ENCODE measurements at places on chromosomes 16 and 17.

DNA sequence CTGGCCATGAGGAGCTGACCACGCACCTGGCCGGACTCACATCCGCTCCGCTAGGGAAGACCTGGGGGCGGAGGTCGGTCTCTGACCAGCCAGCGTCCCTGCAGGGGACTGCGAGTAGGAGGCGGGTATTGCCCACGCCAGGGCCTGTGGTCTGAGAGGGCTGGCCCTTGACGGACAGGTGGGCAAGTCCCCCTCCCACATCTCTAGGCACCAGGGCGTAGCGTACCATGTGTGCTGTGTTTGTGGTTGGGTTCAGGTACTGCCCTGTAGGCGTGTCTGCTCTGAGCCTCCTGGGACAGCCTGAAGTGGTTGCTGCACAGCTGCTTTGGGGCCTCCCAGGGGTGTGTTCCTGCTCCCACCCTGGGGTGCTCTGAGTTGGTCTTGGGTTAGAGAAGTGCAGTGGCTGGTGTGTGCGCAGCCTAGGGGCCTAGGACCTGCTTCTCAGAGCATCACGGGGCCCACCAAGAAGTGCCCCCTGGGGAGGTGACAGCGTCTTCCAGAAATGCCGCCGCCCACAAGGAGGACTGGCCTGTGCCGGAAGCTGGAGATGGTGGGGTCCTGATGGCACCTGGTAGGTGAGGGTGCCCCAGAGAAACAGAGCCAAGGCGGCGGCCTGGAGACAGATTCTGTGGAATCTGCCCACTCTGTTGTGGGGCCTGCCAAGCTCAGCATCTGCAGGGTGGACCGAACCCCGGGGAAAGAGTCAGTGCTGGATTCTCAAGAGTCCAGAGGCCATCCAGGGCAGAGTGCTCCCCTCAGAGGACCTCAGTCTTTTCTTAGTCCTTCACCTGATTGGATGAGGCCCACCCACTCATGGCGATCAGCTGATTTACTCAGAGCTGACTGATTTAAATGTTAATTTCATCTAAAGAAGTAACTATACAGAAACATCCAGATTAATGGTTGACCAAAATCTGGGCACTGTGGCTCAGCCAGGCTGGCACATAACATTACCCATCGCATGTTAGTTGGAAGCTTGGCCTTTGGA is 48.3 kb downstream of the WDR45B start:
- DNase-seq = no peak

GRCh38 chr17:30921544-30922196 is at the start of gene ADAP2:
Gene ADAP2, plus strand, starts transcription at chr17:30921945. Its CDS starts 70 bp downstream, at chr17:30922015.
- no peak for DNase-seq

- no peak for DNase-seq
Measured at GRCh38 chr16:22659933-22660332, 149.2 kb downstream of the NPIPB5 start.

GRCh38 chr16:12459391-12460063 is 344.2 kb downstream of the CPPED1 start:
- DNase-seq = peak; percentile 12

GRCh38 chr16:54652201-54652770 is 278.4 kb upstream of the IRX5 start:
- DNase-seq = no peak

DNA sequence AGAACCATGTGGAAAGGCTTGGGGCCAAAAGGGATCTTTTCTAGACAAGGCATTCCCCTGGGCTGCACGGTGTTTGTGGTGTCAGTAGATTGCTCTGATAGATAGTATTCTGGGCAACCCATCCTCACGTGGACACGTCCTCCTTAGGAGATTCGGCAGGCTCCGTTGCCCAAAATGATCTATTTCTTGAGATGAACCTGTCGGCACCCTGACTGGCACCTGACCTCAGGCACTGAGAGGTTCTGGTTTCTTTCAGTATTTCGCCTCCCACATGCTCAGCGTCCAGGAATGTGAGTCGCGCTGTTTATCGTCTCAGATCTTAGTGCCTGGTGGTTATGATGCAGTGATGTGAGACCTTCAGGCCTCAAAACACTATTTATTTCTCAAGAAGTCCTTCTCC is 89.7 kb downstream of the MARCHF10 start:
- DNase-seq = no peak

DNA sequence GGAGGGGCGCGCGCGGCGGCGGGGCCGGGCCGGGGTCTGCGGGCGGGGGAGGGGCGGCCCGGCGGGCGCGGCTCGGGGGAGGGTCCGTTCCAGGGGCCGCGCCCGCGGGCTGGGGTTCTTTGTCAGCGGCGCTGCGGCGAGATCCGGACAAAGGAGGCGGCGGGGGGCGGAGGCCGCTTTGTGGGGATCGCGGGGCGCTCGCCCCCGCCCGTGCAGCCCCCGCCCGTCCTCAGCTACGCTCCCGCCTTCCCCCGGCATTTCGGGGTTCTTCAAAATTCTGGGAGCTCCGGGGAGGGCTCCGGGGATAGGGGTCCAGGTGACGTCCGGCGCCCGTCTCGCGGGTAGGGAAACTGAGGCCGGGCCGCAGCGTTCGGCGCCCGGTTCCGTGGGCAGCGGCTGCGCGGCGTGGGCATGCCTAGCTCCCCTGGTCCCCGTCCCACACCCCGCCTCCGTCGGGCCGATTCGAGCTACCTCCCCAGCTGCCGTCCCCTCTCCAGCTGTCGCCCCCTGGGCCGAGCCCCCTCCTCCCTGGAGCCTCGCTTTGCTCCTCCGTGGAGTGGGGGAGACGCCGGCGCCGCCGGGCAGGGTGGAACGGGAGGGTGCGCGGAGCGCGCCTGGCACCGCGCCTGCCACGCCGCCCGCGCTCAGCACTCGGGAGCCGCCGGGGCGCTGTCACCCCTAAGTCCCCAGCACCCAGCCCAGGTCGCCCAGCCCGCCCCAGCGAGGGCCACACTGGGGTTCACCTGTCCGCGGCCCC is 546 bp downstream of the SNN start:
- DNase-seq = peak; percentile 58

DNA sequence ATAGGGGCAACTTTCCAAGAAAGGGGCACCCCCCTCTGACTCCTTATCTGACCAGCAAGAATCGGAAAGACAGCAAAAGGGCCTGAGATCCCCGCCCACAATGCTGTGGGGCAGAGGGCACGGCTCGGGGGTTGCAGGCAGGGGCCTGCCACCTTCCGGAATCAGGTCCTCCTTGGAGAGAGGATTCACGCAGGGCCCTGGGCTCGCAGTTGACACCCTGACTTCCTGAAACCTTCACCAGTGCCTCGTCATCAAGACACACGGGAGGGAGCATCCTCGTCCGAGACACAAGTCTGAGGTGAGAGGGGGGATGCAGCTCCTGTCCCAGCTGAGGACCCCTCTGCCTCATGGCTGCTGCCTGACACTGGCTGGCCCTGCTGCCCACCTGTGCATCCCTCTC is 81.2 kb downstream of the LMF1 start:
- no peak for DNase-seq

- peak; percentile 37 for DNase-seq
Measured at GRCh38 chr17:39740357-39741111, 2.8 kb downstream of the GRB7 start.

DNA sequence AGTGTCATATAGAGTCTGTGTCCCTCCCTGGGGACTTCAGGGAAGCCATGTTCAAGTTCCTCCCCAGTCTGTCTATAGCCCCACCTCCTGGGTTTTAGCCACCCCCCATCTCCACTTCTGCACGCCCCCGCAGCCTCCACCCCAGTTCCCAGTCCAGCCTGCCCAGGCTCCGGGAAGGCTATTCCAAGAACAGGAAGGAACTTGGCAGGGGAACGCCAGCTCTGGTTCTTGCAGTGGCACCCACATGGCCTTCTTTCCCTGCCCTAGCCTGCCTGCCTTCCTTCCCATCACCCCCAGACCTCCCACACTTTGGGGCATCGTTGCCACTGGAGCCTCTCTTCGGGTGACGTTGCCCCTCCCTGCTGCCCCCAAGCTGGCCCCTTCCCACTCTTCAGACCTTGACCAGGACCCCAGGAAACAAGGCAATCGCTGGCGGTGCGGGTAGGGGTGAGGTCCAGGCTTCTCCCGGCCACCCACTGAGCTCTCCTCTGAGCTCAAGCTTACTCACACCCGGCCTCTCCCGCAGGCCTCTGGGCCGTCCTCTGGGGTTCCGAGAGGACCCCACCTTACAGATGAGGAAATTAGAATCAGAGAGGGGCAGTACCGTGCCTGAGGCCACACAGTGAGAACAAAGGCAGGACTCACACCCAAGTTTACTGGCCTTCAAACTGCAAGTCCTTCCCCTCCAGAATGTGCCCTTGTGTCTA is 9.2 kb upstream of the CES4A start:
- no peak for DNase-seq

DNA sequence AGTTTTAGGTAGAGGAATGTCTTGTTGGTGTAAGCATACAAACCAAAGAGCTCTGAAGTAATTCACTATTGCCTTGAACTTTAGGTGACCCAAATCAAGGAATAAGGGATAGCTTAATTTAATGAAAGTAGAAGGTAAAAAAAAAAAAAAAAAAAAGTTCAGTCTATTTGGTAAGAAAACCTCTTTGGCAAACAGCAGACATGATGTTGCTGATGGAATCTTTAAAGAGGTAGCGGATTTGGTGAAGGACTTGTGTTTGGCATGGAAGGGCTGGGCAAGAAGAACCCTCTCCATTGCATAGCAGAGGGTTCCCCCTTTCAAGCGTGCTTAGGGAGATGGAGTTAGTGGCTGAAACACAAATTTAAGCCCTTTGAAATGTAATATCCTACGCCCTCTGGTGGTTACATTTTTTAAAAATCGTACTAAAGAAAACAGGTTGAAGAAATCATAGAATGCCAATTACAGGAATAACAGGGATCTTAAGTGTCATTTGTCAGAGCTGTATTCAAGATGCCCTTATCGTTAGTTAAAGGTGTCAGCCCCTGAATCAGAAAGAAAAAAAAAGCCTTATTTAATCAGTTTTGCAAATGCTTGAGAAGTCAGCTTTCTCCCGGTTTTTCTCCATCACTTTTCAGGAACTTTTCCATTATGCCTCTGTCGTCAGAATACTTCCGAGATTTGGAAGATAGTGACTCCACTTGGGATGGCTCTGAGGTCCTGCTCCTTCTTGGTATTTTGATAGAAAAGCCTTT is 383.1 kb downstream of the KCNJ2 start:
- no peak for DNase-seq

DNA sequence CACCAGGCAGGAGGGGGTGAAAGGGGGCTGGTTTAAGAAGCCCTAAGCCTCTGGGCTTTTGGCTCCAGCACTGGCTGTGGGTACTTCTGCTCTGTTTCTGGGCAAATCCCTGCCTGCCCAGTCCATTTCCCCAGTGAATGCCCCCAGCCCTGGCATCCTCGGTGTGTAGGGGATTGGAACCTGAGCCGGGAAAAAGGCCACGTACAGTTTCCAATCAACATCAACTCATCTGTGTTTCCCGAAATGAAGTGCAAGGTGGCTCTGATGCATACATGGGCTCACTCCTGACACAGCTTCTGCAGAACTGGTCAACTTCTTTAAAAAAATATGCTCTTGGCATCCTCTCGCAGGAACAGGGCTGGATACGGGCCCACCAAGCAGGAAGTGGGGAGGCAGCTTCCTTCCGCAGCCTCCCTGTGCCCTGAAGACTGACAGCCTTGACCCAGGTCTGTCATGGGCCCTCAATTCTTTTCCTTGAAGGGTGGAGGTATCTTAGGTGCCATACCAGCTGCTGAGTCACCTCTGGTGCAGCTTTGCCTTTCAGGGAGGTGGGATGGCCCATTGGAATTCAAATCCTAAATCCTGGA is 73.3 kb downstream of the N4BP1 start:
- no peak for DNase-seq

GRCh38 chr17:77874303-77875050 is 84.0 kb upstream of the TNRC6C start:
- DNase-seq = no peak

Measured in CD4-positive, alpha-beta T cell treated with Interleukin-17A for 4 hours (primary cell).